ENCODE measurements at places on chromosomes 5 and 9. TPM values are rescaled to one million over a fixed set of nuclear protein-coding genes. Genes with fewer than 3 reads are reported as not detected.

GRCh38 chr5:83172655-83173054 lies 95.3 kb downstream of the XRCC4 start:
- H3K27ac ChIP-seq, result no peak overlapping the region
- H3K36me3 ChIP-seq, result no peaks in the 10 kb centered on the region
- DNase-seq, result no peak

The SHISAL2B gene
- total RNA-seq, result not detected

DNA sequence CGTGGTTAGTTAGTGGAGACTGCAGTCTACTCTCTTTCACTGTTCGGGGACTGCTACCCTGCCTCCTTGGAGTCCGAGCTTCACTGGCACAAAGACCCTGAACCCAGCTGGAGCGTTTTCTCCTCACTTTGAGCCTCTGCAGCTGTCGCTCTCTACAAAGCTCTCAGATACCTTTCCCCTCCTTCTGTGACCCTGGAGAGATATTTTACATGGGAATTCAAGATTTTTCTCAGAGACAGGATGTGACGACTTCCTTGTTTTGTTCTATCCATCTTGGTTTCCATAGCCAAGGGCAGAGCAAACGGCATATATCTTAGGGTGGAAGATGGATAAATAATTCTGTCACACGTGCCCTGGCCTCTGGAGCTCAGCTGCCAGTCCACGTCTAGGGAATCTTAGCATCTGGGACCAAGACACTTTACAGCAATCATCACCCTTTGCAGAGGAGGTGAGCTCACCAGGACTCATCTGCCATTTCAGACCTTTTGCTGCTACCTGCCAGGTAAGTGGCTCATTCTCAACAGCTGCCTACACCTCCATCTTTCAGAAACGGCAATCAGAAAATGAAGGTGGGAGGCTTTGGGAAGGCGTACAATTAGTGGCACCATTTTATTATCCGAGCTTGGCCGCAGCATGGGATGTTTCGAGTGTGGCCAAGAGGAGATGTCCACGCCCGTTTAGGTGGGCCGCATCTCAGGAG lies at the start of gene BTNL9:
TSS of gene BTNL9 (plus strand) at position 336 of the 700 bp plus-strand sequence. CDS start 5,224 bp downstream, outside the sequence.
- no peak within 1 kb of the TSS for H3K4me3 ChIP-seq
- no peaks in the 10 kb centered on the region for H3K27me3 ChIP-seq
- no peak within 1 kb of the TSS for H3K27ac ChIP-seq
- no peak for DNase-seq

GRCh38 chr5:1821862-1822261 lies 20.7 kb downstream of the NDUFS6 start:
- no peak overlapping the region for H3K27ac ChIP-seq
- no peak for DNase-seq
- H3K4me3 ChIP-seq, result no peak overlapping the region
- no peaks in the 10 kb centered on the region for H3K27me3 ChIP-seq
